ENCODE measurements at places on chromosomes 6 and 20.

DNA sequence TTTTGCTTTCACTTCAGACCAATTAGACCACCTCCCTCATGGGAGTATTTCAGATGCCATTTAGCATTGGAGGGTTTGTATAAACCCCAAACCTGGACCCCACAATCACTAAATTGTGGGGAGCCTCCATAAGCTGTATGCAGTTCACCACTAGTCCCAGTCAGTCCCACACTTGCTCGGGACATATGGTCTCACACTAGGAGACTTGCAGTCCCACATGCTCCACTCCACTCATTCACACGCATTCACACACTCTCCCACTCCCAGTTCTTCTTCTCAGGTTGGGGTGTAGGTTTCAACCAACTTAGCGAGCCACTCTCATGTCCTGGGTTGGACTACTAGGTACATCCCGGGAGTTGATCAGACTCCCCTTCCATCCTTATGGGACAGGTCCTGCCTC, 84.5 kb upstream of the GPR6 start:
- DNase-seq = no peak

- no peak for DNase-seq
Measured at GRCh38 chr6:4220558-4220957, 85.2 kb upstream of the ECI2 start.

DNA sequence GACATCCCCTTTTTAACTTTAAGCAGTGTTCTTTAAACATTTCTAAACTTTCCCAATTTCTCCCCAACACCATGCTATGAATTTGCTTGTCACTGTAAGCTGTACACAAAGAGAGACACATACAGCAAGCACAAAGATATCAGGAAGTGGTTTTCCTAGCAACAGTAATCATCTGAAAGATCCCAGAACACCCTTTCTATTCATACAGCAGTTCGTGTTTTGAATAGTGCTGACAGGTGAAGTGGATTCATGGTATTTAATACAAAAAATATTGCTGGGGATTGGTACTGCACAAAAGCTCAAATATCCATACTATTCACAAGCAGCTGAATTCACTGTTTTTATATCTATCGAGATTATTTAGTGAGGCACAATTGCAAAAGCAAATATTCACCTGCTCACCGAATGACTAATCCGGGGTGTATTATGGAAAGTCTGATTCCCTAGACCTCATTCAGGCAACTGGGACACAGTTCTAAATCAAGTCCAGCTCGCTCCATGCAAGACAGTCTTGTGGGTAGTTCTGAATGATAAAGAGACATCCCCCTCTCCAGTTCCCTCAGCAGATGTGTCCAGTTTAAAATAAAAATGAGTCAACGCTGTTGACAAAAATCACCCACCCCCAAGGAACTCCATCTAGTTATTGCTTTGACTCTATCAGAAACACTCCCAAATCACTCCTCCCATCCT, 107.1 kb upstream of the TSHZ2 start:
- no peak for DNase-seq

DNA sequence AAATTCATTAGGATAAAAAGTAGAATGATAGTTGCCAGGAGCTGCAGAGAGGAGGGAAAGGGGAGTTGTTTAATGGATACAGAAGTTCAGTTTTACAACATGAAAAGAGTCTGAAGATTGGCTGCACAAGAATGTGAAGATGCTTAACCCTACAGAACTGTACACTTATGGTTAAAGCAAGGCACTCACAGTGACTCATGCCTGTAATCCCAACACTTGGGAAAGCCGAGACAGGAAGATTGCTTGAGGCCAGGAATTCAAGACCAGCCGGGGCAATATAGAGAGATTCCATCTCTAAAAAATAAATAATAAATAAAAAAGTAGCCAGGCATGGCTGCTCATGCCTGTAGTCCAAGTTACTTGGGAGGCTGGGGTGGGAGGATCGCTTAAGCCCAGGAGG, 174.0 kb downstream of the TASP1 start:
- no peak for DNase-seq

DNA sequence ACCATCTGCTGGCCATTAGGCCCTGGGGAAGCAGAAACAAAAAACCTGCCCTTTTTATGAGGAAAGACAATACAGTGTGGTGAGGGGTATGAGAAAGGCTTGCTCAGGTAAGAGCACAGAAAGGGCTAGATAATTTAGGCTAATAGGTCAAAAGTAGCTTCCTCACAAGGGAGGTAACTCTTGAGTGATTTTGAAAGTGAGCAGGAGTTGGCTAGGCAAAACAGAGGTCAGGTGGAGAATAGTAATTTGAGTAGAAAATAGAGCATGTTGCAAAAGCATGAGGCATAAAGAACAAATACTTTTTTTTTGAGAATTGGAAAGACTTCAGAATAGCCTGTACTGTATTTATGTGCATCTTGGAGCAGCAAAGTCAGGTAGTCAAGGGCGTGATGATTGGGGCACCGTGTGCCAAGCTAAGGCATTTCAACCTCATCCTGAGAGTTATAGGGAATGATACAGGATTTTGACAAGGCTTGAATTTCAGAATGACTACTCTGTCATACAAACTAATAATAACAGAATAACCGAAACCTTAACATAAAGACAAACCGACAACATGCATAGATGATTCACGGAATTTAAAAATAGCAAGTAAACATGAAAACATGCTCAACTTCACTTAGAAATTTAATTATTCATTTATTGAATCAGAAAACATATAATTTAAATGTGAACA, 123.0 kb upstream of the ENPP5 start:
- no peak for DNase-seq

GRCh38 chr6:127833336-127833735, 67.5 kb downstream of the THEMIS start:
- DNase-seq = no peak

GRCh38 chr6:101936516-101936915, 543.0 kb downstream of the GRIK2 start:
- no peak for DNase-seq

- DNase-seq = peak; percentile 53
Measured at GRCh38 chr20:33211817-33212424, 5.2 kb upstream of the BPIFA3 start.

GRCh38 chr6:88561954-88562315, 395.8 kb upstream of the CNR1 start:
- DNase-seq = no peak

DNA sequence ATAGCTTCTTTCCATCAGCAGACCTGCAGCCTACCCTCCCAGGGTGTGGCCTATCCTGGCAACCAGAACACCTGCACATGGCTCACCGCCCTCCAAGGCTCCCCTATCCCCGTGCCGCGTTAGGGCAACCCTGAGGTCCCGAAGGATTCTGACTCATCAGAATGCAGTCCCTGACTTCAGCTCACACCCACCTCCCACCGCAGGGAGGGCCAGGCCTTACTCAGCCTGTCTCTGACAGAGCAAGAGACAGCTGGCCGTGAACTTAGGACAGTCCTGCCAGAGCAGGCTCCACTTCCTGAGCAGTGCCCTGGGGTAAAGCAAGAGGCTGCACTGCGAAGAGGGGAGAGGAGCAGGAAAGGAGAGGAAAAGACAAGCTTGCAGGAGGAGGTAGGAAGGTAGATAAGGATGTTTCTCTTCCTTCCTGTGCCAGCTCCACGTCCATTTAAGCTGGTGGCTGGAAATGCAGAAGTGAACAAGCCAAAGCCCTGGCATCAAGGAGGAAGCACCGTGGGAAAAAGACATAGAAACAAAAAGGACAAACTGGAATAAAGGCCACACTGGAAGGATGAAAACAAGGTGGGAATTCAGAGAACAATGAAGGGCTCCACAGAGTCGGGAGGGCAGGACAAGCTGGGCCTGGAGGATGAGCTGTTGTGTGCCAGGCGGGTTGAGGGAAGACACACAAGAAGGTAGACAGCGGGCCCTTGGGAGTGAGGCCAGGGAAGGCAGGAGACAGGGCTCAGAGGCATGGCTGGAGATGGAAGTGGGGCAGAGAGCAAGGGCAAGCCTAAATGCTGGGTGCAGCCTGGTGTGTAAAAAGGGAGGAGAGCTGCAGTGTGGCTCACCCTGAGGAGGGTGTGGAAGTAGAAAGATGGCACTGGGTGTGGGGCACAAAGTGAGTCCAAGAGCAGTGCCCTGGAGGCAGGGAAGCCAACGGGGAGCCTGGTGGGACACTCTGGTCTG, 102.7 kb downstream of the SLC23A2 start:
- peak; percentile 85 for DNase-seq

- no peak for DNase-seq
Measured at GRCh38 chr6:152248980-152249379, 388.2 kb downstream of the SYNE1 start.

DNA sequence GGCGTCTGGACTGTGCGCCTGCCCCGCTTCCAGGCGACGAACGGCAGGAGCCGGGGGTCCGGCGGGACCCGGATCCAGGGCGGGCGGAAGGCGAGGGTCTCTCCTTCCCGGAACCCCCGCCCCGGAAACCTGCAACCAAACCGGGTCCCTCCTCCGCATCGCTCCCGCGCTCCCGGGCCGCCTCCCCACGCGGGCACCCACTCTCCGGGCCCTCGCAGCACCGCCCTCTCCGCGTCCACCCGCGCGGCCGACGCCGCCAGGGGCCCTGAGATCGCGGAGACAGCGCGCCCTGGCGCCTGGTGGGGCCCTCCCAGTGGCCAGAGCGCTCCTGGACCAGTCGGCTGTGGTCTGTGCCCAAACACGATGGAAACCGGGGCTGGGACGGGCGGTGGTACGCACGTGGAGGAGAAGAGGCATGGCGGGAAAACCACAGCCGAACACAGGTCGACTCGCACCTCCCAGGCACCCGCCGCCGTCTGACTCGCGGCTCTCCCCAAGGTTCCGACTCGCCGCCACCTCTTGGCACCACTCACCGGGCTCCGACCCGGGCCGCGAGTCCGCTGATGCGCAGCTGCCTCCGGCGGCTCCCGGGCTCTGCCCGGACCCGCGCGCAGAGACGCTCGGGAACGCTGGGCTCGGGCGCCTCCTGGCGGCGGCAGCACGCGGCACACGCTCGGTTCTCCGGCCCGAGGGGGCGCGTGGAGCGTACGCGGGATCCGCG, 7.9 kb downstream of the NKX2-2 start:
- peak; percentile 37 for DNase-seq

DNA sequence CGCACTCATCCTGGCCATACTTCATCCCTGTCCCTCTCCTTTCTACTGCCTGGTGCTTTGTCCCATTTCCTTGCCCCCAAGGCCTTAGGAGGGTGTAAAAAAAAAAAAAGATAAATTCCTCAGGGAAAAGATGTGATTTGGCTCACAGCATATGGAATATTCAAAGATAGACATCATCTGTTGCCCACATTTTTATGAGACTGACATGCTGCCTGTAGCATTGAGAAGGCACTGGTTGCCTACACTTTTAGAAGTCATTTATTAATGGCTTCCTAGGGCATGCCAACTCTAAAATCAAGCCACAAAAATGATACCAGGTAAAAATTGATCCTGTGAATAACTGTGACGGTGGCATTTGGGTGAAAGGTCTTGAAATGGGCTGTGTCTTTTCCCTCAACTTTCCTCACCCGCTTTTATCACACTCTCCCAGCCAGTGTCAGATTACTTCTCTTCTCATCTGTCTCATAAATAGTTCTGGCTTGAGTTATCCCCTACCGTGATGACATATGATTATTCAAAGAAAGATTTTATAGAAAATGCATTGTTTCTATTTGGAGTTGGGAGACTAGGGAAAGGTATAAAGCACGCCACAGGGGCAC, 139.4 kb downstream of the CARMIL1 start:
- no peak for DNase-seq

DNA sequence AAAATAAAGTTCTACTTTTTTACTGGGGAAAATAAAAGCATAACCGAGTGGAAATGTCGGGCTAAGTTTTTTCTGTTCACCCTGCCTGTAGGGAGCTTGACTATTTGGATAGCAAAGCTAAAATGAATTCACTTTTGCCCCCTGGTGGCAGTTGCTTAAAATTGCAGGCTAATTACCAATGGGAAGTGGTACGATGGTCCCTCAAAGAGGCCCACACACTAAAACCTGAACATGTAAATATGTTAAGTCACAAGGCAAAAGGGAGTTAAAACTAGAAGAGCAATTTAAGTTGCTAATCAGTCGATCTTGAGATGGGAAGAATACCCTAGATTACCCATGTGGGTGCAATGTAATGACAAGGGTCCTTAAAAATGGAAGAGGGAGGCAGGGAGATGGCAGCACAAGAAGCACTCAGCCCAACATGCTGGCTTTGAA, 916 bp upstream of the SUN5 start:
- peak; percentile 33 for DNase-seq

- DNase-seq = no peak
Measured at GRCh38 chr20:1435337-1435699, 31.3 kb downstream of the NSFL1C start.

DNA sequence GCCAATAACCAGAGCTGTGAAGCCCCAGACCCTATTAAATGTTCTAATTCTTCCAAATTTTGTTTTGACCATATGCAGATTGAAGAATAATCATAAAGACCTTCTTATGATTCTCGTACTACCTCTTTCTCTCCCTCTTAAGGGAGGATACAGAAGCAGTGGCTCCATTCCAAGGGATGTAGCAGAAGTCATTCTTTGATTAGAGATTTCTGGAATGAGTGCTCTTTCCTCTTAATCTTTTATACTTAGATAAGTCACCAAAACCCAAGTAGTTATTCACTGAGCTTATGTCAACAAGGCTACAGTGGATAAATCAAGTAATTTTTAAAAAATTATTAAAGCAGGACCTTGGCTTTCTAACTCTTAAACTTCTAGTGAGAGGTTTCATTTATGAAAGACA, 266.0 kb upstream of the STXBP5 start:
- no peak for DNase-seq

DNA sequence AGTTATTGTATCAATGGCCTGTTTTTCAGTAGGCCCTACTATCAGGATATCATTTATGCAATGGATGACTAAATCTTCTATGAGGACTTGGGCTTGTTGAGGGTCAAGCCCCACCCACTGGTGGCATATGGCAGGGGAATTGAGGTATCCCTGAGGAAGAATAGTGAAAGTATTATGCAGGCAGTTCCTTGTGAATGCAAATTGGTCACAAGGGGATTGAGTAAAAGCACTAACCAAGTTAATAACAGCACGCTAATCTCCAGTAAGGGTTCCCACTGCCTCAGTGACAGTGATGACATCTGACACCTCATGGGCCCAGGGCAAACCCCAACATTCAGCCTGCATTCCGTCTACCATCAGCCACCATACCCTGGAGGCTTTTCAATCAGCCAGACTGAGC, 14.9 kb downstream of the BPIFA1 start:
- DNase-seq = no peak

- no peak for DNase-seq
Measured at GRCh38 chr20:49356676-49357075, 78.8 kb upstream of the ZNFX1 start.

- DNase-seq = no peak
Measured at GRCh38 chr20:59151820-59152219, 11.8 kb upstream of the ZNF831 start.

GRCh38 chr20:48359692-48360341, 468.0 kb downstream of the PREX1 start:
- DNase-seq = peak; percentile 48

- no peak for DNase-seq
Measured at GRCh38 chr6:122405417-122405816, 6.0 kb downstream of the HSF2 start.
